ENCODE measurements at places on chromosomes 1 and 21. TPM values are rescaled to one million over a fixed set of nuclear protein-coding genes. Genes with fewer than 3 reads are reported as not detected.

GUCA2A gene
- total RNA-seq = 1.1 TPM

AKR1A1 gene
- total RNA-seq = 175 TPM

PLD5 gene
- 0.06 TPM for total RNA-seq

C1orf115 gene
- 28.3 TPM for total RNA-seq

UBXN10 gene
- total RNA-seq = 2.3 TPM

NTPCR gene
- 53.5 TPM for total RNA-seq

STYXL2 gene
- 3.1 TPM for total RNA-seq

FGR gene
- total RNA-seq = 7.6 TPM

FAM131C gene
- total RNA-seq = 4.7 TPM

ADAMTS5 gene
- total RNA-seq = 4.1 TPM

RGS1 gene
- total RNA-seq = 147 TPM

Measured in mucosa of gallbladder (tissue), 1 donor.